ENCODE measurements at places on chromosomes 3 and 15.

GRCh38 chr15:69685512-69686452 lies 233.2 kb downstream of the RPLP1 start:
- DNase-seq: no peak

DNA sequence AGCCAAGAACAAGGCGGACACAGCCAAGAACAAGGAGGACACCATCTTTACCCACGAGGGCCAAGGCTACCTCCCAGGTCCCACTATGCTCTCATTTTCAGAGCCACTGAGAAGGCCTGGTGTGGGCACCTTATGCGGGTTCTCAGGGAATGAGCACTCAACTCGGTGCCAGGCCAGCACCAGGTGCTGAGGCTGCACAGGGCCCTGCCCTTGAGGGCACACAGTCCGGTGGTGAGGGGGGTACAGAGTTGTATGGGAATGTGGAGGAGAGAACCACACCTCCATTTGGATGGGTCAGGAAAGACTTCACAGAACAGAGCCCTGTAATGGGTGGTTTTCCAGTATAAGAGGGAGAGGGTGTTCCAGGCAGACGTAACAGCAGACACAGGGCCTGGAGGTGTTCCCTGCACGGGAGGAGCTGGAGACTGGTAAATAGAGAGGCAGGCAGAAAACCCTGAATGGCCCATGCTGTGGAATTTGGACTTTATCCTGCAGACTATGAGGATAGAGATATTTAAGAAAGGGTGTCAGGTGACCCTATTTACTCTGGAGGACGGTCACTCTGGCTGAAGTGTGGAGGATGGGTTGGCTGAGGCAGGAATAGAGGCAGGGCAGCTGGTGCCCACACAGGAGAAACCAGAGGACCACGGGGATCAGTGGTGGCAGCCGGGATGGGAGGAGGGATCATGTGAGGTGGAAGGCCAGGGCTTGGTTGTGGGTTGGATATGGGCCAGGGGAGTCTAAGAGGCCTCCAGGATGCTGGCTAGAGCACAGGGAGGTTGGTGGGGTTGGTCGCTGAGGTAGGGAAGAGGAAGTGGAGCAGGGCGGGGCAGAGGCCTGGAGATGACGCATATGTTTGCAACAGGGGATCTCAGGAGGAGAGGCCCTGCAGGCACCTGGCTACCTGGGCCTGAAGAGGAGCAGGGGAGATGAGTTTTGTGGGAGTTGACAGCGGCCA lies 34.6 kb downstream of the CRABP1 start:
- no peak for DNase-seq

DNA sequence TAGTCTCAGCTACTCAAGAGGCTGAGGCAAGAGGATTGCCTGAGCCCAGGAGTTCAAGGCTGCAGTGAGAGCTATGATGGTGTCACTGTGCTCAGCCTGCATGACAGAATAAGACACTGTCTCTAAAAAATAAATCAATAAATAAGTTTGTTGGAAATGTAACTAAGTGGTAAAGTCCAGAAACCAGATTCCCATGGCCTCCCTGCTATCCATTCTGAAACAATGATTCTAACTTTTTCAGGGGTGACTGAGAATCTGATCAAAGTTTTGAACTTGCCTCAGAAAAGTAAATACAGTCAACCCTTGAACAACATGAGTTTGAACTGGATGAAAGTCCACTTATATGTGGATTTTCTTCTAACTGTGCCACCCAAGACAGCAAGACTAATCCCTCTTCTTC lies 86.2 kb downstream of the NBEAL2 start:
- no peak for DNase-seq

DNA sequence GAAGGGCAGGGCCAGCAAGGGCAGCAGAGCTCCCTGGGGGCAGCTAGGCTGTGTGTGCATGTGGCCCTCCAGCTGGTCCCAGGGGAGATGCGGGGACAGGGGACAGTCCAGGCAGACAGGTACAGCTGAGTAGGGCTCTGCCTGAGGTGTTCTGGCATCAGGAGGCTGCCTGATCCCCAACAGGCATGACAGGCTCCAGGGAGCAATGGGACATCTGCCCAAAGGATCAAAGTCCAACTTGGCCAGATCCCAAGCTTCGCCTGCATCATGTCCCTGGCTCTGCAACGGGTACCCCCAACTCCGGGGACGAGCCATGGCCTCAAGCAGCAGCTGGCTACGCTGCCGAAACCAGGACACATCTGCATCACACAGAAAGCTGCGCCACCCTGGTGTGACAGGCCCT lies 21.8 kb downstream of the ATRIP start:
- no peak for DNase-seq

DNA sequence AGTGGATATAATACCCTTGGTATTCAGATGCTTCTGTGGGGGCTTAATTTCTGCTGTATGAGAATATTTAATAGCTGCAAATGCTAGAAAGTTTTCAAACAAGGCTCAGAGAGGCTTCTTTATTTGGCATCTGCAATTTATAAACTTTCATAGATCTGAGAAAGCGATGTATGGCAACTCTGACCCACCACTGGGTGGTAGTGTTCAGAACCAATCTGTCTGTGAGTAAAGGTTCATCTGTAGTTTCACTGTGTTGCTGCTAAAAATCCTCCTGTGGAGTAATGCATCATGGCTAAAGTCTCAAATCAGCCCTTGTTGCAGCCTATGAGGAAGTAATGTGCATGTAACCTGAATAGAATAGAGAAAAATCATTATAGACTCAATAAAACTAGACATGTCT lies 47.4 kb downstream of the CLSTN2 start:
- no peak for DNase-seq

- DNase-seq: no peak
Observed at GRCh38 chr15:83030021-83030420, 18.6 kb upstream of the C15orf40 start.

Data from stimulated activated CD8-positive, alpha-beta memory T cell treated with anti-CD3 and anti-CD28 coated beads, Interleukin-4, amount 100 ng/mL, for 1 hour (primary cell).